ENCODE measurements at places on chromosomes 13 and 19.
A peak's percentile ranks its signal among the peaks of the same experiment; 100 is the strongest.

DNA sequence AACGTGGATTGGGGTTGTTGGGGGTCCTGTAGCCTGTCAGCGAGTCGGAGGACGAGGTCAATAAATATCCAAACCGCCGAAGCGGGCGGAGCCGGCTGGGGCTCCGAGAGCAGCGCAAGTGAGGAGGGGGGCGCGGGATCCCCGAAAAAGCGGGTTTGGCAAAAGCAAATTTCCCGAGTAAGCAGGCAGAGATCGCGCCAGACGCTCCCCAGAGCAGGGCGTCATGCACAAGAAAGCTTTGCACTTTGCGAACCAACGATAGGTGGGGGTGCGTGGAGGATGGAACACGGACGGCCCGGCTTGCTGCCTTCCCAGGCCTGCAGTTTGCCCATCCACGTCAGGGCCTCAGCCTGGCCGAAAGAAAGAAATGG is 754 bp upstream of the SIX5 start:
- no peak for DNase-seq

- DNase-seq, result peak; percentile 71
Measured at GRCh38 chr19:18292810-18293641, 11.6 kb upstream of the JUND start.

GRCh38 chr19:44112802-44113137 is 429 bp upstream of the ZNF225 start:
- no peak for DNase-seq

DNA sequence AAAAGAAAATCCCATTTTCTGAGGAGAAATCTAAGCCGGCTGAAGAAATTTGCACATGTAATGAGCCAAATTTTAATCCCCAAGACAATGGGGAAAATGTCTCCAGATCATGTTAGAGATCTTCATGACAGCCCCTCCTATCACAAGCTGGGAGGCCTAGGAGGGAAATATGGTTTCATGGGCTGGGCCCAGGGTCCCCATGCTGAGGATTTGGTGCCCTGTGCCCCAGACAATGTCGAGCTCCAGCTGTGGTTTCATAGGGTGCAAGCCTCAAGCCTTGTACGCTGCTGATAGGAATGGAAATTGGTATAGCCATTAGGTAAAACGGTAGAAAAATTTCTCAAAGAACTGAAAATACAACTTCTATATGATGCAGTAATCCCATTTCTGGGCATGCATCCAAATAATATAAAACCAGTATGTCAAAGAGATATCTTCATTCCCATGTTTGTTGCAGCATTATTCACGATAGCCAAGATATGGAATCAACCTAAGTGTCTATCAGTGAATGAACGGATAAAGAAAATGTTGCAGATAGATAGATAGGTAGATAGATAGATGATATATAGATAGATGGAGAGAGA is 19.3 kb upstream of the FREM2 start:
- no peak for DNase-seq

GRCh38 chr13:28043224-28043623 is 54.7 kb upstream of the URAD start:
- no peak for DNase-seq

DNA sequence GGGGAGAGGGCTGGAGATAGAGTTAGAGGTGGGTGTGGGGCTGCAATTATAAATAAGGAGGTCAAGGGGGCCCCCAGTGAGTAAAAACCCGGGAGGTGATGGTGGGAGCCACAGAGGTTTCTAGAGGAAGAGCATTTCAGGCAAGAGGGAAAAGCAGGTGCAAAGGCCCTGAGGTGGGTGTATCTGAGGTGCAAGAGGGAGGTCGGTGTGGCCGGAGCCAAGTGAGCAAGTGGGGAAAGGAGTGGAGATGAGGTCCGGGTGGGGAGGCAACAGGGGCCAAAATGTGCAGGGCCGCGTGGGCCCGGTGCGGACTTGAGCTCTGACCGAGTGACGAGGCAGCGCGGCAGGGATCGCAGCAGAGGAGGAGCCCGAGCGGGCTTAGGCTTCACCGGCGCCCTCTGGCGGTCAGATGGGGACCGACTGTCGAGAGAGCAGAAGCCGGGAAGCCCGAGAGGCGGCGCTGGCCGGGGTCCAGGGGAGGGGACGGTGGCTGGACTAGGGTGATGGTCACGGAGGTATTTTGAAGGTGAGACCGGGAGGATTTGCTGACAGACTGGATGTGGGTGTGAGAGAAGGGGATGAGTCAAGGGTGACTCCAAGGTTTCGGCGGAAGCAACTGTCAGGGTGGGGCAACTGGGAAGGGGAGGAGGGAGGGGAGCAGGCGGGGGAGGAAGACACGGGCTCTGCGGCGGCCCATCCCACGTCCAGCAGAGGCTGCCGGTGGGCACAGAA is 17.7 kb upstream of the SPACA4 start:
- peak; percentile 85 for DNase-seq

DNA sequence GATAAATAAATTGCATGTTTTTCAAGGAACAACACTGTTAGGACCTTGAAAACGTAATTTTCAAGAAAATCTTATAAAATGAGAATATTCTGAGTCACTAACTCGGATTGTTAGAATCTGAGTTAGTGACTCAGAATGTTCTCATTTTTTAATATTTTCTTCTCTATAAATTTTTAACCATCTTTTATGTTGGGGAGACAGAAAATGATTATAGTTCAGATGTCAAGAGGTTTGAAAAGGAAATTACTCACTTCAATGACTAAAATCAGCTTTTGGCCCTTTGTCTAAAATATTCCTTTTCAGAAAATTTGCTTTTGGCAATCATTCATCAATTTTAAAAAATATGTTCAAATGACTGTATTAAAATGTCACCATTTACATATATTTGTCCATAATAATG is 264.2 kb upstream of the EDNRB start:
- DNase-seq, result no peak

DNA sequence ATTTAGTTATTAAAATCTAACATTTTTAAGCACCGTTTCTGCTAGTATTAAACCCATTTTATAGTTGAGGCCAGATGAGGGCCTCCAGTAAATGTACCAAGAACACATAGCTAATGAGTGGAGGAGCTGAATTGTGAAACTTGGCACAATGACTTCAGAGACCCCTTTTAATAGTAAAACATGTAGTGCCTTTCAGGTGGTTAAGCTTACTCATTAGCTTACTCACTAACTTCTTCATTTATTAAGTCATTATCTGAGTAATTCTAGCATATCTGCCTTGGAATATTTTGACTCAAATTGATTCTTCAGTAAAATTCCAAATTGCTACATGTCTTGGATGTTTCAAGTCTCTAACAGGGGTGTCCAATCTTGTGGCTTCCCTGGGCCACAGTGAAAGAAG is 735.2 kb downstream of the LIG4 start:
- DNase-seq, result no peak

DNA sequence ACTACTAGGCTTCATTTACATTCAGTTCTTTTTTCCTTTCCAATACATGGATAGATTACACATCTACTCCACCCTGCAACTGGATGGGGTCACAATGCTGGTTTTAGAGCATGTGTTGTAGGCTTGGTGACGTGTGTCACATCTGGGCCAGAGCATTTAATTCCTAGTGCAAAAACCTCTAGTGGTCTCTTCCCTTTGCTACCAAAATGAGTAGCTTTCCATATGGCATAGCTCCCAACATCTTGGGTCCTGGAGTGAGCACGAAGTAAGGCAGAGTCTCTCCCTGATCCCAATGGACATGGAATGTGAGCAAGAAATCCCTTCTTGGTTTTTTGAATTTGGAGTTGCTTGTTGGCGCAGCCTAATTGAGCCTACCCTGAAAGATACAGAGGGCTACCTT is 51.7 kb downstream of the TNFSF11 start:
- DNase-seq, result no peak

GRCh38 chr19:48745208-48745995 is 1.3 kb downstream of the IZUMO1 start:
- peak; percentile 56 for DNase-seq

GRCh38 chr13:28012383-28012782 is 23.9 kb upstream of the URAD start:
- DNase-seq, result no peak

DNA sequence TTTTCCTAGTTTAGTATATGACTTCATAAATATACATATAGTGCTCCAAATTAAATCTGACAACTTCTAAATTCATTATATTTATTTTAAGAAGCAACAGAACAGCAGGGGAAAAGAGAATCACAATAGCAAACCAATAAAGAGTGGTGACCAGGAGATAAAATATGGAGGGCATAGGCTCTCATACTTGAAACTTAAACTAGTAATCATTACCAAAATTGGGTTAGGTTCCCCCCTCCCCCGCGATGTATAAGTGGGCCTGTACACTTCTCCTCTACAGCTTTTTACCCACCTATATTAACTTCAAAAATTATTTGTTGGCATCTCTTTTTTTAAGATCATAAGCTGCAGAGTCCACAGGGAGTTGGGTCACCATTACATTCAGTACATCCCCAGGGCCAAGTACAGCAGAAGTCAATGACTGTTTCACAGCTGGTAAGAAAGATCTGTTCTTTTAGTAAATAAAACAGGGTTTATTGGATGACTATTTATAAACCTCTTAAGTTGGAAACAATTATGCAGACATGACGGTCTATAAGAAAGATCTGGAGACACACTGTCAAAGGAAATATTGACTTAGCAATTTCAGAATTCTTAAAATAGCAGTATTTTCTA is 29.4 kb downstream of the KLF12 start:
- DNase-seq, result no peak

DNA sequence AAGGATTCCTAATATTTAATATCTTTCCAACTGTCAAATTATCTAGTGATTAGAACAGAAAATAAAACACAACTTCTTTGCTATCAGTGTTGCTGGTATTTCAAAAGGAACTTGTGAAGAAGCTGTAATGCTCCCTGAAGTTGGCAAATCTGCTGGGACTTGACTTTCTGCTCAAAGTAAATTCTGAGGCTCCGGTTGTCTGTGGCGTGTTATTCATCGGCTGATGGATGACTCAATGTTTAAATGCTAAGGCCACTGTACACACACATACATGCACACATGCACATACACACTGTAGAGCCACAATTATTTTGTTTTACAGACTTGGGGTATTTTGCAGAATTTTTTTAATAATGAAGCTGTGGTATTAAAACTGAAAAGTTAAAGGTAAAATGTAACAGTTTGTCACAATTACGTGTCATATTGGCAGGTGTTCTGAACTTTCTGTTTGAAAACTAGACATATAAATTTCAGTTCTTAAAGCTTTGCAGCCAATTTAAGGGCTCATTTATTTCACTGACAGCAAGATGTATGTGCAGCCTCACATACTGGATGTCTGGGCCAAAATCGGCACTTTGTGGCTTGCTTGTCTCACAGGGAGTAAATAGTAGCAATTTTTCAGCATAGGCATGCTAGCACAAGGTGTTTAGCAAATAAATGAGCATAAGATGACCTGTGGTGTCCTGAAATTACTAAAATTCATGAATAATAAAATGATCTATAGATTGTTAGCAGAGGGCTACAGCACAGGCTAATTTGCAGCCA is 1691.7 kb upstream of the PCDH20 start:
- DNase-seq, result no peak

DNA sequence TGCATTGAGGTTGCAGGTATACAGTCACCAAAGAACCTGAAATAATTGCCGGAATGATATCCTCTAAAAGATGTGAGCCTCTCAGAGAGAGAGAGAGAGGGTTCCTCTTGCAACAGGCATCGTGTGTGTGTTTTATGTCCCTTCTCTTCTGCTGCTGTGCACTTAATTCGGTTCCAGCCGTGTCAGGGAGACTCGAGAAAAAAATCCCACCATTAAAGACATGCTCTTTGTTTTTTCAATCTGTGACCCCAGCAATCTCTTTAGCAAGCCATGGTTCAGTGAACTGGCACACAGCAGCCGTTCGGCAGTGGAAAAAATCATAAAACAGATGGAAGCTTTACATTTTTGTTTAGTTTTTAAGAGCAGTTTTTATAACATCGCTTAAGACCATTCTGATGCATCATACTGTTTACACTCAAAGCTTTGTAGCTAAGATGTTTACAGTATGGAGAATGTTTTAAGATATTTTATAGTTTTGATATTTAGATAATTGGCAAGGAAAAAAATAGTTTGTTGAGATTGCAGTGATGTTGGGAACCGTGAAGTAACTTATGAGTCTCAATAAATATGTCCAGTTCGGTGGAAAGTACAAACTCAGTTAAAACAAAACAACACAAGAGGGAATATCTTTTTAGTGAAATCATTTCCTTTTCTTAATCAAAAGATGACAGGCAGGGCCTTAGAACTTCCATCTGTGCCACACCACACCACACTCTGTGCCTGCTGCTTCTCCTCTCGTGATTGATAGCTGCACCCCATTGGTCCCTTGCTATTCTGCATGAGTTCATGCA is 31.2 kb upstream of the ZNF536 start:
- no peak for DNase-seq

GRCh38 chr19:14474827-14475226 is 327 bp downstream of the PTGER1 start:
- no peak for DNase-seq

- DNase-seq, result no peak
Measured at GRCh38 chr13:36903925-36904595, 16.0 kb downstream of the SMAD9 start.

GRCh38 chr13:27667946-27668345 is 46.3 kb downstream of the POLR1D start:
- DNase-seq, result no peak

GRCh38 chr13:89324582-89324981 is 1653.4 kb downstream of the SLITRK5 start:
- no peak for DNase-seq

GRCh38 chr19:31516756-31517155 is 167.5 kb upstream of the TSHZ3 start:
- DNase-seq, result no peak

DNA sequence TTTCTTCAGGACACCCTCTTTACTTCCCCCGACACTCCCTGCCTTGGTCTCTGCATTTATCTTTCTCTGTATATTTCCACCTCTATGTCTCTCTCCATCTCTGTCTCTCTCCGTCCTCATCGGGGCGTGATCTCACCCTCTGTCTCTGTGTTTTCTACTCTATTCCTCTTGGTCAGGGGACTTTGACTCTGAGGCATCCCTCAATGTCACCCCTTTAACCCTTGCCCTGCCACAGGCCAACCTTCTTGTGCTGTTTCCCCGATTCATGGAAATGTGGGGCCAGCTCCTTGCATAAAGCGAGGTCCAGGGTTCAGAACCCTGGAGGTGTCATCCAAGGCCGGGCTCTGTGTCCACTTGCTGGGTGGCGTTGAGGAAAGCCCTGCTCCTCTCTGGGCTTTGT is 46.8 kb downstream of the COLGALT1 start:
- DNase-seq, result no peak

- no peak for DNase-seq
Measured at GRCh38 chr19:33809960-33810359, 13.3 kb downstream of the KCTD15 start.
